ENCODE measurements at places on chromosomes 3 and 15.

DNA sequence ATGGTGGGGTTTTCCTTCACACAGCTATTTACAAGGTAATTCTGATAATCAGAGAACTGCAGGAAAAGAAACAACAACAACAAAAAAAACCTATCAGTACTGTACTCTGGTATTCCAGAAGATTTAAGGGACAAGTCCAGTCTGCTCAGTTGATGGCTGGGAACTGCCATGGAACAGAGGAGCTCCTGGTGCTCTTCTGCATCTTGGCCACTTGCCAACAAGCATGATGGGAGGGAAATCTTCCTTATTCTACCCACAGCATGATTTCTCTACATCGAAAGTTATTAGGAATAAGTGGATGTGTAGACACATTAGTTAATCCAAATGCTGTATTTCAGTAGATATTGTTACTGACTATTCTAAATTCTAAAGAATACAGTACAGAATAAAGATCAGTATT lies 51.7 kb downstream of the RASGRP1 start:
- no peak for DNase-seq

DNA sequence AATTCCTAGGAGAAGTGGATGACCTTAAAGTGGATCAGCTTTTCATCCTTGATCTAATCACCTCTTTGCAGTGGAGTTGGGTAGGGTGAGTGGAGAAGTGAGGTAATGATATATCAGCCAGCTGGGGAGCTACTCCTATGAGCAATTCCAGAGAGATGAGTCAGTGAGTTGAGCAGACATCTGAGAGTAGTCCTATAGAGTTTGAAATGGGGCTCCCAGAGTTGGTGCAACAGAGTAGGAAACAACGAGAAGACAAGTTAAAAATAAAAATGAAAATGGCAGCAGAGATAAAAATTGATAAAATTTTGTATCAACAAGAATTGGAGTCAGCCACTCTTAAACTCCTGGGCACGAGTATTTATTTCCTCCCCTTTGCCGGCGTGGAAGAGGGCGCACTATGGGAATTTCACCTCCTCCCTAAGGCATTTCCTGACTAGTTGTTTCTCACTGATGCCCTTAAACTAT lies 150.8 kb upstream of the DPH6 start:
- DNase-seq = peak; percentile 83

GRCh38 chr3:69161587-69162307 lies 39.4 kb upstream of the LMOD3 start:
- DNase-seq = peak; percentile 63

DNA sequence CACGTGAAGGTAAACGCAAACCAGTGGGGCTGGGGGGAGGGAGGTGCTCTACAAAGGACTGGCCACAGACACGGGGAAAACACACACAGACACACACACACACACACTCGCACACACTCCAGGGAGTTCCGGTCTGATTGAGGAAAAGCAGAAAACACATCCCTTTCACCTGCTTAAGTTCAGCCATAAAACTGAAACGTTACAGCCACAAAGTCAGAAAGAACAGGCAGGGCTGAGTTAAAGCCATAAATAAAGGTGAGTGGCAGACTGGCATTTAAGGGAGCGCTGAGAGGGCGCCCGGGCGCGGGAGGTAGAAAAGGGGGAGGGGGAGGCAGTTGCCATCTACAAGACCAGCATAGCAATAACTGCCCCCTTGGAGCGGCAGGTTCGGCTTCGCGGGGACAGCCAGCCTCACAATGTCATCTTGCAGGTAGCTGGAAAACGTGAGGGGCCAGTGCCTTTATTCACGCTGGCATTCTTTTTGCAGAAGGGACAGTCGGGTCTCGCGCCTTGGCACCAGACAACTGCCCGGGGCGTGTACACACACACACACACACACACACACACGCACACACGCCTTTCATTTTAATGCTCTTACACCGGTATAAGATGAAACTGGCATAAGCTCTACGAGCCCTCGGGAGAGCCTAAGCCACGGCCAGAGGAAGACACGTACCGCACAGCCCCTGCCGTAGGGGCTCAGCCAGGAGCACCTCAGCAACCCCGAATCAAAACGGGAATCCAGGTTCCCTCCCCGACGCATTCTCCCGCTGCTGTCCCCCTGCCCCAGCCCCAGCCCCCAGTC lies 866 bp downstream of the TNIK start:
- peak; percentile 42 for DNase-seq

- DNase-seq = no peak
Observed at GRCh38 chr3:20540066-20540465, 354.1 kb upstream of the SGO1 start.

GRCh38 chr15:77991029-77991406 lies 86.5 kb downstream of the TBC1D2B start:
- no peak for DNase-seq

DNA sequence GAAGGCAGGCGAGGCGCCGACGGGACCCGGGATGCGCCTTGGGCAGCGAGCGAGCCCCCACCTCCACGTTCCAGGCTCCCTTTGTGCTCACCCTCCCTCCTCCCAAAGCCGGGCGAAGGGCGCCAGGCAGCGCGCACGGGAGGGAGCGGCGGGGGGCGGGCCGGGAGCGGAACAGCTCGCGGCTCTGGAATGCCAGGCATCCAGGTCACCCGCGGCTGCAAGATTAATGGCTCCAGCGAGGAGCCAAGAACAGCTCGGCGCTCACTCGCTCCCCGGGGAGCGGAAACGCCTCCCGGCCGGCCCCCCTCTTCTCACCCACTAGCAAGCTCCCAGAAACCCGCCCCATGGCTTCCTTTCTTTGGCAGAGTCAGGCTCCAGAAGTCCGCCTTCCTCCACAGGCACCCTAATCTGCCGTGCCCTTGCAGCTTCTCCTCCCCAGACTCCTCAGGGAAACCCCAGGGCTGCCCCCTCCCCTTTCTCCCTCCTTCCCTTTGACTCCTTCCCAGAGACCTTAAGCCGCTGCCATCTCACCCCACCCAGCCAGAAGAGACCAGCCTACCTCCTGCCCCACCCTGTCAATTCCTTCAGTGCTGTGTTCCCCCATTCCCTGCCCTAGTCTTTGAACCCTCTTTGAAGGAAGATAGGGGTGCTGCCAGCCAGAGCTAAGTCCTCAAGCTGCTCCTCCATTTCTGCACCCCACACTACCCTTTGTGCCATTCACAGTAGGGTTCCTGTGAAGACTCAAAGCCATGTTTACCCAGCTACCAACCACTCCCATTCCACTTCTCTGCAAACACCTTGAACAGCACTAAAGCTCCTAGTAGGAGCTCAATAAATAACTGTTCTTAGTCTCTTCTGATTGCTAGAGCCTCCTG lies 9.9 kb downstream of the AMOTL2 start:
- DNase-seq = peak; percentile 99

DNA sequence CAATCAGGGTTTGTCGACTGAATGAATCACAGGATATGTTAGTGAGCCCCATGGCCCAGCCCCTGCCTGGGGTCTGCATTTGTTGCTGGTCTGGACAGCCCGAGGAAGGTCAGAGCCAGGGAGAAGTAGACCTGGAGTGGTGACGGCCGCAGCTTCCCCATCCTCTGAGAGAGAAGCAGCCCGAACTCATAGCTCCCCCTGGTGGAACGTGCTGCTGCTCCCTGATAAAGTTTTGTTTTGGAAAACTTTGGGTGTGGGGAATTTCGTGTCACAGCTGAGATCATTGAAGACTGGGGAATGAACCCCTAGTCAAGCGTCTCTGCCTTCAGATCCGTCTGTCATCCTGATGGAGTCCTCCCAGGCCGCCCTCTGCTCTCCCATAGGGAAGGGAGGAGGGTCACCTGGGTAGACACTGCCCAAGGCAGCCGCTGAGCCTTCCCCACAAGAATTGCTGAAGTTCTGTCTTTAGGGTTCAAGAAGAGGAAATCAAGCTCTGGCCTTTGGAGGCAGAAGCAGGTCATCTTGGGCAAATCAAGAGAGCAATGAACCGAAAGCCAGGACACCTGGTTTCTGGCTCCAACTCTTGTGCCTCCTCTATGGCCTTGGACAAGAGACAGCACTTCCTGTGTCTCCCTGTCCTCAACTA lies 60.5 kb downstream of the GLDN start:
- peak; percentile 22 for DNase-seq

DNA sequence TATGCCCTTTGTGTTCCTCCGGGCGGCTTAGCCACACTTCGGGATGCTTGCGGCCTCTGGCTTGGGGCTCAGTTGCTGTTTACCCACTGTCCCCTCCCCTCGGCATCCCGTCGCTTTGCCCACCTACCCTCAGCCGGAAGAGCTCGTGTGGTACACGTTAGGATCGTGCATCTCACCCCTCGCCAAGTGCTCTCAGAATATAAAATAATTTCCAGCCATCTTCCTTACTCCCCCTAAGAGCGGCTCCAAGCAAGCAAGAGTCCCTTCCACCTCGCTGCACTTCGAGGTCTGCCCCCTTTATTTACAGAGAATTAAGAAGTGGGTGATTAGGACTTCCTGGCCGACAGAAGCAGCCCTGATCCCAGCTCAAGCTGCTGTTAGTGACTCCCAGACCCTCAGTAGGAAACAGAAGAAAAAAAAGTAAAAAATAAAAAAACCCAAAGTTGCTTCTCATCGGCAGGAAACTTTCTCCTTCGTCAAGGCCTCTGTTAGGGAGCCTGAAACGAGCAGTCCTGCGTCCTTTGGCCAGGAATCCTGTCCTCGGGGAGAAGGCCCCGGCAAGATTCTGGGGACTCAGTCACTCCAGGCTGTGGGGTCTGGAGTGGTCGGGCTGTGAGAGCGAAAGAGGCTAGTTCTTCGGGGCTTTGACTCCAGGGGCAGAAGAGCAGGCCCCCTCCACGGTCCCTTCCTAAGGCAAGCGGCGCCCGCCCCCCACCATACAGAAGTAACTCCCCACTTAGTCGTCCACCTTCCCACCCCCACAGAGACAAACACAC lies 3.0 kb downstream of the MEIS2 start:
- peak; percentile 43 for DNase-seq

DNA sequence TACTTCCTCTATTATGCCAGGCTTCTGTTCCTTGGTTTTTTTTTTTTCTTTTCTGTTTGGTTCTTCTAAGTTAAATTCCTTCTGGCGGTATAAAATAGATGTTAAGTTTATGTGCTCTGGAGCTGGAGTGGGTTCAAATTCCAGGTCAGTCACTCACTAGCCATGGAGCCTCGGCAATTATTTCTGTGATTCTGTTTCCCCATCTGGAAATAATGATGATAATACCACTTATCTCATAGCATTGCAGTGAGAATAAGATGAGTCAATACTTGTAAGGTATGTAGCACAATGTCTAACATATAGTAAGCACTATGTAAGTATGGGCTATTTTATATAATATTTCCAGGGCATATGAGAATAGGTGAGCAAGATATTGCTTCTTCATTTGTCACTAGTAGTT lies 33.2 kb upstream of the ZDHHC23 start:
- peak; percentile 94 for DNase-seq

DNA sequence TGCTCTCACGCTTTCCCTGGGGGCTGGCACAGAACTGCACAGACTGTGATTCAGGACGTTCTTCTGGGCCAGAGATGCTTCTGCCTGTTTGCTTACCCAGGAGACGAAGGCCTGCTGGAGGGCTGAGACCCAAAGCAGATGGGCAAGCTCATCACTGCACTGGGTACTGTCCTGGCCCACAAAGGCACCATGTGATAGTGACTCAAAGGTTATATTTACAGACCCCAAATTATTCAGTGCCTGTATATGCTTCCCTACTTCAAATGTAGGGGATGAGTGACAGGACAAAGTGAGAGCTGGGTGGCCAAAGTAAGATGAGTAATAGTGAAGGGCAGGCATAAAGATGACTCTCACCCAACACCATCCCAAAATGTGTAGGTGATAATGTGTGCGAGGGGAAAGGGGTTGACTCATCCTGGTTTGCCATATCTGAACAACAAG lies 127.4 kb downstream of the WDR76 start:
- DNase-seq = peak; percentile 18

- DNase-seq = peak; percentile 38
Observed at GRCh38 chr3:127959873-127960272, 44.8 kb downstream of the KBTBD12 start.

DNA sequence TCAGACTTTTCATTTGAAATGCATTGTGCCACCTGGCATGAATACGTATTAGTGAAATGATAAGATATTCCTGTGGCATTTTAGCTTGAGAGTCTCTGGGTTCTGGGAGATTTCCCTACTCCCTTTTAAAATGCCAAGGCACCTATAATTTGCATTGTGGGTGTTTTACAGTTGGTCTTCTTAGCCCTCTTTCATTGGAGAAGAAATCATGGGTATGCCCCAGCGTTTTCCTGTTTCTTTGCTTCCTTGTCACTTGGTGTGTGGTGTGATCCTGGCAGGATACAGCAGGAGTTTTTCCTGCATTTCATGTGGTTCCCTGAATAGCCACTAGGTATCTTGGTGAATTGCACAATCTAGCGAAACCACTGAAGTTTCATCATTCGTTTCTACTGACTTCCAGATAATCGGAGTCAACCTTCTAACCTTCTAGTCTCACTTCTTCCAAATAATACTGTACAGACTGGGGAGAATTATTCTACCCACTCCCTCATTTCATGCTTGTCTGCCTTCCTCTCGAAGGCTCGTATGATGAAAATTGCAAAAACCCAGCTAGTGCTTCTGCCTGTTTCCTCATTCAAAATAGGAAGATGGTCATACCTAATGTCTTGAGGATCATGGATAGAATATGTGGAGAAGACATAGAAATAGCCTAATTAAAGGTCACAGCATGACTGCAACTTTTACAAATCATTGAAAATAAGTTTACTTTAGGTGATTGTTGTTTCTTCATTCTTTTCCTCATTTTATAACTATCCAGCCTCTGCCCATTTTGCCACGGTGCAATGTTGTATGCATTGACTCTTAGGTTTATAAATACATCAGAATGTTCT lies 2.6 kb downstream of the BHLHE40 start:
- DNase-seq = peak; percentile 75

DNA sequence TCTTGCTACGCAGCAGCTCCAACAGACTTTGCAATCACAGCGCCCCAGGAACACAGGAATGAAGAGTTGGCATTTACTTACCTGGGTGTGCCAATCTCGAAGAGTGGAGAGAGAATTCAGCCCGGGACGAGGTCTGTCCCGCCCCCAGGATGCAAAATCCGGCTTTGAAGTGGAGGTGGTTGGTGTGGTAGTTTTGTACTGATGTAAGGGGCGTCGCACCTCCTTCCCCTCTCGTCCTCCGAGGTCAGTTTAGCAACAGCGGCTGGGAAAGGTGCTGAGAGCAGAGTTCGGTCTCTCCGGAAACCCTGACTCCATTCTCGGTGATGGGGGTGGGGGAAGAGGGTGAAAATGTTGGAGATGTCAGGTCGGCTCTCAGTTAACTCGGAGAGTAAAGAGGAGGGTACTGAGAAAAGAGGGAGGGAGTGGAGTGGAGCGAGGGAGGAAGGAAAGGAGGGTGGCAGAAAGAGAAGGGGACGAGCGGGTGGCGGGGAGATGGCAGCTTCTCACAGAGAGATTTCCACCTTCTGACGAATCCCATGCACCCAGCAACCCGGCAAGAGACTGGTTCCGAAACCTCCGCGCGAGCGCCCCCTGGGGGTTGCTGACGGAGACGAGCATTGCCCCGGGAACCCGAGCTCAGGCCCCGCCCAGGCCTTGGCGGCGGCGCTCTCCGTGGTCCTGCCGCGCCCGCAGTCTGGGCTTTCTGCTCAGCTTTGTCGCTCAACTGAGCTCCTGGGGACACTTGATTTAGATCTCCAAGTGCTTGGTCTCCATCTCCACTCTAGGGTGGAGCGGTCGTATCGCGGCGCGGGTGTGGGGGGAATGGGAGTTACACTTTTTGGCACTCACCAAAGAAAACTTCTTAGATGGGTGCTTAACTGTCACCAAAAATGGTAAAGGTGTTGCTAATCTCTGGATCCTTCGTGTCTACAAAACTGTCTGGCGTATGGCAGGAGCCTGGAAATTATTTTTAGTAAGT lies at the start of gene CPNE4:
CPNE4 (minus strand) TSS at position 529 of the 979 bp plus-strand sequence.
- DNase-seq = peak; percentile 72
